Urinary bladder (tissue), 4 donors: ENCODE measurements at places on chromosomes 4 and X. TPM values are rescaled to one million over a fixed set of nuclear protein-coding genes. Genes with fewer than 3 reads are reported as not detected.

DNA sequence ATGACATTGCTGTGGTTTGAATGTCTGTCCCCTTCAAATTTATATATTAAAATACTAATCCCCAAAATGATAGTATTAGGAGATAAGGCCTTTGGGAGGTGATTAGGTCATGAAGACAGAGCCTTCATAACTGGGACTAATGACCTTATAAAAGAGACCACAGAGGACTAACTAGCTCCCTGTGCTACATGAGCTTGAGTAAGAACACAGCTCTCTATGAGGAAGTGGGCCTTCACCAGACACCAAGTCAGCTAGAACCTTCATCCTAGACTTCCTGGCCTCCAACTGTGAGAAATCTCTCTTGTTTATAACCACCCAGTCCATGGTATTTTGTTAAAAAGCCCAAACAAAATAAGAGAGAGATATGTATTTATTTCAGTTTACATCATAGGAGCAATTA is 242.2 kb upstream of the CTSO start:
- DNase-seq, result no peak

DNA sequence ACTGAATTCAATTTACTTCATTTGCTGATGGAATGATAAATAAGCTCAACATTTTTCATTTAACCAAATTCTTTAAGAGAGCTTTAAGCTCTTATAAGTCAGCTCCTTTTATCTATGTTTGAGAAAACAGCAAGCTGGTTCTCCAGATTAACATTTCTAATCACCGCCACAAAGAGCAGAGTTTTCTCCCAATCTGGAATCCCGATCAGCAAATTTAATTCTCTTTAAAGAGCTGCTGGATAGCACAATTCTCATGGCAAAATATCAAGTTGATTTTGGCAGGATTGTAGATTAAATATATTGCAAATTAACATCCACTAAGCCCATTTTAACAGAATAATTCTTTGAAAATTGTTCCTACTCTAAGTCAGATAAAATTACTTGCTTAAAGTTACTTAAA is 48.8 kb downstream of the RPS6KA3 start:
- no peak for DNase-seq

Gene DCLK2
- 22.2 TPM for total RNA-seq

DNA sequence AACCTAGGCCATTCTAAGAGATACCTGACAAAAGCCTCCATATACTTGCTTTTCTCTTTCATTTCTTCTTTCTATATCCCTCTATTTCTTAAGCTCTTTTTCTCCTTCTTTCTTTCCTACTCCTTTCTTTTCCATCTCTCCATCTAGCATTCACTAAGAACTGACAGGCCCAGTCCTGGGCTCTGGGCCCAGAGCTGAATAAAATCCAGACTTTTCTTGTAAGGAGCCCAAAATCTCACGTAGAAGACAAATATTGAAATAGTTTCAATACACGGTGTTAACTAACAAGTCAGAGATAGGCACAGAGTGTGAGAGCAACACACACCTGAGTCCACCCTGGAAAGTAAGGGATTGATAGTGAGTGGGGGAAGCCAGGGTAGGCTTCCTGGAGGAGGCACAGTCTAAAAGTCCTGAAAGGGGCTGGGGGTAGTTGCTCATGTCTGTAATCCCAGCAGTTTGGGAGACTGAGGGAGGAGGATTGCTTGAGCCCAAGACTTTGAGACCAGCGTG is 73.2 kb upstream of the EFNB1 start:
- DNase-seq, result no peak

Gene GUCY1B1
- 34.5 TPM for total RNA-seq

Gene NLGN4X
- 15.7 TPM for total RNA-seq

Gene NSG1
- 5.4 TPM for total RNA-seq

DNA sequence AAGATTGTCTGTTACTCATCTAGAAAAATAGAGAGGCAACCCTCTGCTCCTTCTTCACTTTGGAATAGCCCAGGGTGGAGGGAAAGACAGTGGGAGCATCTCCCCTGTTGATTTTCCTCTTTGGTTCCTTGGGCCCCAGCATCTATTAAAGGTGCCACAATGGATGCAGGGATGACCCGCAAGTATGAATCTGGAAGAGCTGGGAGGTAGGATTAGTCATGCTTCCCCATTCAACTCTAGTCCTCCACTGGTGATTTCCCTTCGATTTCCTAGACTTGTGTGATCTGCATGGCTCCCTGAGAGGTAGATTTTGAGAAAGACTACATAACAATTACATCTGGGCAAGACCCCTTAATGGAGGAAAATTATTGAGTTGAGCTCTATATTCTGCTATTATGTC is 127.8 kb downstream of the MAGEE1 start:
- no peak for DNase-seq

Gene RAB40A
- 1.7 TPM for total RNA-seq

Gene GATA1
- not detected for total RNA-seq

Gene SLC10A4
- total RNA-seq, result 3.2 TPM

Gene ARMCX5
- 24.3 TPM for total RNA-seq

- DNase-seq, result no peak
Measured at GRCh38 chr4:37999000-37999716, 39.0 kb downstream of the PTTG2 start.

Gene RAB33A
- 2.5 TPM for total RNA-seq

- DNase-seq, result no peak
Measured at GRCh38 chr4:95889662-95890061, 49.8 kb downstream of the PDHA2 start.

DNA sequence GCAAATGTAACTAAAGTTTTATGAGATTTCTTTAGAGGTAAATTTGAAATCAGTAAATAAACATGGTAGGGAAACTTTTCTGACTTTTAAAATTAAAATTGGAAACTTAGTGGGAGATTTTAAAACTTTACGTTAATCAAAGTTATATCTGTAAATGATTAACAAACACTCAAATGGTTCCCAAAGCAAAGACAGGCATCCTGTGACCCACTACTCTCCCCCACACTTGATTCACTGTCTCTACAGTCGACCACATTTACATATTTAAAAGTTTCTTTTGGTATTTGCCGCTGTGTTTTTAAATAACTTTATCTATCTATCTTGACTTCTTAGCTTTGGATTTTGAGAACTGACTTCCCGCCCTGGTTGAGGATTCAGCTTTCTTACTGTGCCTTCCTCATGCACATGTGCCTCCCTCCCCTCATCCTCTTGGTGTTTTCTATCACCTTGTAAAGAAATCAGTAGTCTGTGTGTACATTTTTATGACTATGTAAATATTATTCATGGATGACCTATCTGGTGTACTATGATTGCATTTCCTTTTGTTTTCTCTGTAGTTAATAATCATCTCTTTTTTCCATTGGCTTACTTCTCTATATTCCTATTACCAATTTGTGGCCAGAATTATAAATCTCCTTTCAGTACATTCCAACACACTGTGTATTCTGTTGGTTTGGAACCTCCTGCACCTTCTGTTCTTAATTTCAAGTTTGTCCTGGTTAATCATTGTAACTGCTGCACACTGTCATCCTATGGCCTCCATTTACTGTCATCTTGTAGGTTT is 72.6 kb downstream of the WWC2 start:
- no peak for DNase-seq

DNA sequence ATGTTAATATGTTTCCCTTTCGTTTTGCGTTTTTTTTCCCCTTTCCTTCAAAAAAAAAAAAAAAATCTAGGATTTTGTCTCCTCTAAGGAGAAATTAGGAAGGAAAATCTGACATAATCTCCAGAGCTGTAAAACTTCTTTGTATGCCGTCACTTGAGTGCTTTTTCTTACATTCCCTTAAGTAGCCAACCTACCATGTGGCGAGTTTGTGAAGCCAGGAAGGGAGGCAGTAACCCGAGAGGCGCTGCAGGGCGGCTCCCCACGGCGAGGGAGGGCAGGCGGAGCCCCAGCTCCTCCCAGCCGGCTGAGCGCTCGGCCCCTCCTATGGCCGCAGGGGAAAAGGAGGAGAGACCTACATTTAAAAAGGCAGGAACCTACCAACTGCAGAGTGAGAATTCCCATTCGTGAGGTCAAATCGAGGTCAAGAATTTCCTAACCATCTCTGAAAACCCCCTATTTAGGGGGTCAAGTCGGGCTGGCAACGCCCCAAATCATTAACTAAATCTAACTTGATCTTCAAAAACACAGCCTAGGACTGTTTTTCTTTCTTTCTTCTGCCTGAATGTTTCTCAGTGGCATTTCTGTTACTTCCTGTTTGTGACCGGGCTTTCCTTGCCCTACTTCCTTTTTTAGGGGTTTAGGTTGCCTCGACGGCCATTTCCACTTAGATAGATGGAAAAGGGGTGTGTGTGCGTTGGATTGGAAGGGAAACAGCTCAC is 345.1 kb upstream of the KLF3 start:
- peak; percentile 84 for DNase-seq

DNA sequence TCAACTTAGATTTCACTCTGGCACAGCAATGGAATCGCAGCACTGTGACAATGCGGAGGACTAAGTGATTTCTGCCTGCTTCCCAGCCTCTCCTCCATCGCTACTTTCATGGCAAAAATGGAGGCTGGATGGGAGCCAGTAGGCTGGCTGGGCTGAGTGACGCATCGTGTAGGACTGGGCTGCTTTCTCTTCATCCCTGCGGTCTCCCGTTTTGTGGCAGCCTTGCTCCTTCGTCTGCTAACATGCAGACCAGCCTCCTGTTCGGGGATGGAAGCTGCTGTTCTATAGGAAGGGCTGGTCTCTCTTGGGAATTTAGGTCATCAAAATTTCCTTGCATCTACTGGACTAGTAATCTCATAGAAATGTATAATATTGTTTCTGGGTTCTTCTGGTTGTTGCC is 15.8 kb upstream of the RGS12 start:
- DNase-seq, result no peak

Gene ADH1B
- total RNA-seq, result 97.0 TPM

- DNase-seq, result no peak
Measured at GRCh38 chr4:71711985-71712348, 71.9 kb downstream of the GC start.

GRCh38 chrX:155985208-155985607 is 12.3 kb upstream of the IL9R start:
- no peak for DNase-seq

GRCh38 chr4:169604131-169604900 is 8.1 kb downstream of the NEK1 start:
- no peak for DNase-seq

Gene CXorf49
- total RNA-seq, result not detected

Gene BDH2
- total RNA-seq, result 78.8 TPM

Gene MAGEA10
- not detected for total RNA-seq

Gene OPN1MW2
- not detected for total RNA-seq

GRCh38 chr4:14404730-14405129 is 597.6 kb upstream of the CPEB2 start:
- DNase-seq, result no peak

- no peak for DNase-seq
Measured at GRCh38 chr4:173258866-173259265, 75.3 kb downstream of the HMGB2 start.

DNA sequence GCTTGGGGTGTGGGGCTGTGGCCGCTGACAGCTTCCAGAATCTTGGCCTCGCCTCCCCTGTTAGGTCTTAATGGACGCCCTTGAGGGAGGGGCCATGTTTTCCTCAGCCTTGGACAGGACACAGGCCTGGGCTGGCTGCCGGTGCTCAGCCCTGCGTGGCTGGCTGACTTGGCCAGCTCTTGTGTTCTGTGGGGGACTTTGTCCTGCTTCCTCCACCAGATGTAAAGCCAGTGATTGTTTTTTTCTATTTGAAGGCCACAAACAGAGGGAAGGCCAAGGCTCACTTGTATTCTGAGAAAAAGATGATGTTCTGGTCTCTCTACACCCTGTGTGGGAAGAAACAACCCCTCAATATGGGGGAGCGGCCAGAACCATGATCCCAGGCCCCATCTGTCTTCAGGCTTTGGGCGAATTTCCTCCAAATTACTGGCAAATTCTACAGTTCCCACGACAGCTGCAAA is 71.3 kb downstream of the HTRA3 start:
- DNase-seq, result peak; percentile 56

- no peak for DNase-seq
Measured at GRCh38 chr4:173139561-173139960, 29.1 kb upstream of the GALNT7 start.

DNA sequence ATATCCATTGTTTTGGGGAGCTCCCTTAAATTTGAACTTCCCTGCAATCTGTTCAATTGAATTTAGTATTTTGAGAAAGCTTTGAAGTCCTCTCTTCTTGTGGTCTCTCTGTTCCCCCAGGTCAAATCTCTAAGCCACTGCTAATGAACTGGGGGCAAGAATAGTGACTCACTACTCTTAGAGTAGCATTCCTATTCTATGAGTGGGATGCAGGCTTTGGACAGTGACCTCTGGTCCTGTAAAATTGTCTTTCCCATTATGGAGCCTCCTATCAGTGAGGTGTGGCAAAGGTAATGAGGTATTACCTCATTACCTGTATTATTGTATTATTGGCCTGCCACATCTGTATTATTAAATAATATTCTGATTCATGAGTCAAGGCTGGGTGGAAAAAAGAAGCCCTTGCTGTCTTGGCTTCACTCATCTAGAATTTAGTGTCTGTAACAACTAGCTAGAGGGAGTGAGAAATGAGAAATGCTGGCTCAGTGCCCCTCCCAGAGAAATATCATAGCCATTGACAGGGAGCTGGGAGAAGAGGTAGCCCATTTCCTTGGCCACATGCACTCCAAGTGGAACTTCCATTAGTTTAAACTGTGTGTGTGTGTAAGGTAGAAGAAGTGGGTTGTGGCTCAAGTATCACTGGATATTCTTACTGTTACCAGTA is 393.9 kb upstream of the CTSO start:
- no peak for DNase-seq

Gene ZNF330
- 36.1 TPM for total RNA-seq

DNA sequence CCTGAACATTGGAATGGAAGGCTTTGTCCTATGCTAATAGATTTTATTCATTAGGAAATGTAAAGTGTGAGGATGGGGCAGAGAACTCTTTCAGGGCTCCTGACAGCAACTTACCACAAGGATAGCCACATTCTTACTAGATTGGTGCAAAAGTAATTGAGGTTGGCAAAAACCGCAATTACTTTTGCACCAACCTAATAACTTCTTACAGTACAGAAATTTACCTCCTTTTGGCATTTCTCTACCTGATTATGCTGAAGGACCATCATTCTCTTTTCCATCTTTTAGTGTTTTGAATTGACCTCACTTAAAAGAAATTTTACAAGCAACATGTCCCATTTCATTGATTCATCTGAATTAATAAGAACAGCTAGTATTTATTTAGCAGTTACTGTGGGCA is 109.2 kb upstream of the AP1S2 start:
- DNase-seq, result no peak

DNA sequence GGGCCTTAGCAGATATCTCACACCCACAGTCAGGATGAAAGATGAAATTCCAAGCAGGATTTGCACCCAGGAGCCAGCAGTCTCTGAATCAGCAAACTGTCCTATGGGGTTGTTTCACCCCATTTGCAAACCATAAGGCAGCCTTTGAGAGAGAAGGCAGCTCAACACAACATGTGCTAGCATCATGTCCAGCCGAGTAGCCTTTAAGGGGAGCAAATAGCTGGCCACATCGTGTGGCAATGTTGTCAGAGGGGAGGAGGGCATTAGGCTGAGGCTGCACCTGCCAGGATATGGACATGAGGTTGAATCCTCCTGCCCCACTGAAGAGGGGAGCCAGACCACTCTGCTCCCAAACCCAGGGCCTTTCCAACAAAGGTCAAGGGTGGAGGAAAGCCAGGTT is 20.6 kb upstream of the PJA1 start:
- no peak for DNase-seq
